Activated CD8-positive, alpha-beta memory T cell treated with anti-CD3 and anti-CD28 coated beads, Interleukin-2, amount 10 ng/mL, durations not matched to agents 7 days and 5 days (primary cell): ENCODE measurements at places on chromosomes 16 and 17.

DNA sequence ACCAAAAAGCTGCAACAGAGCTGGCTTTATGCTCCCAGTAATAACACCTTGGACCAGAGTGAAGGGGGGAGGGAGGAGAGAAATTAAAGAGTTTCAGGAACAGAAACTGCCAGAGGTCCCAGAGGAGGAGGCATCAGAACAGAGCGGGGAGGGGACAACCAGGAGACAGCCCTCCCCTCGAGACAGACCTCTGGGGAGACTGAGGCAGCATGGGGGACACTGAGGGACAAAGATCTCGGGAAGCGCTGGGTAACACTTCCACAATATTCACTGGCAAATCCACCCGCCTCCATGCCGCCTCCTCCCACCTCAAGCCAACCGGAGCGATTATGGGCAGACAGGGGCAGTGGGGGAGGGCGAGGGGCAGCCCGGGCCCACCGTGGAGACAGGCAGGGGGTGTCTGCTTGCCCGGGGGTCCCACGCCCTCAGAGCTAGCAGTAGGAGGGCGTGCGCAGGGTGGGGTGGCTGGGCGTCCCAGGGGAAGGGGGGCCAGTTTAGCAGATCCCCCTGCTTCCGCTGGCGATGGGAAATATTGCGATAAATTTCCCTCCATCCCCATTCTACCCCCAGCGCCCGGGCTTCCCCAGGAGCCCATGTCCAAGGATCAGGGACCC lies 1.2 kb downstream of the PCGF2 start:
- DNase-seq: no peak

- no peak for DNase-seq
Measured at GRCh38 chr17:82232322-82232820, 3.5 kb downstream of the SLC16A3 start.

DNA sequence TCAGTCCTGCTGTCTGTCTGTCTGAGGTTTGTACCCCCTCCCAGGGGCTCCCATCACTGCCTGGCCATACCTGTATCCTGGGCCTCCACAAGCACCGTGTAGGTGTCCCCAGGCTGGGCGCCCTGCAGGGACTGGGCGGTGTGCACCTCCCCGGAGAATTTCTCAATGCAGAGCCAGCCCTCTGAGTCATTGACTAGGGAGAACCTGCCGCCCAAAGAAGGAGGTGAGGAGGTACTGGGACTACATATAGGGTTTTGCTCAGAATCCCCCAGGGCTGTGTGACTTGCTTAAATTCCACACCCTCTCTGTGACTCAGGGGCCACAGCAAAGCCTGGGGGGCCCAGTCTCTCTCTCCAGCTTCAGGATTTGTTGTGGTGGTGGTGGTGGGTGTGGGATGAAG lies 7.6 kb downstream of the CDH16 start:
- DNase-seq: no peak

DNA sequence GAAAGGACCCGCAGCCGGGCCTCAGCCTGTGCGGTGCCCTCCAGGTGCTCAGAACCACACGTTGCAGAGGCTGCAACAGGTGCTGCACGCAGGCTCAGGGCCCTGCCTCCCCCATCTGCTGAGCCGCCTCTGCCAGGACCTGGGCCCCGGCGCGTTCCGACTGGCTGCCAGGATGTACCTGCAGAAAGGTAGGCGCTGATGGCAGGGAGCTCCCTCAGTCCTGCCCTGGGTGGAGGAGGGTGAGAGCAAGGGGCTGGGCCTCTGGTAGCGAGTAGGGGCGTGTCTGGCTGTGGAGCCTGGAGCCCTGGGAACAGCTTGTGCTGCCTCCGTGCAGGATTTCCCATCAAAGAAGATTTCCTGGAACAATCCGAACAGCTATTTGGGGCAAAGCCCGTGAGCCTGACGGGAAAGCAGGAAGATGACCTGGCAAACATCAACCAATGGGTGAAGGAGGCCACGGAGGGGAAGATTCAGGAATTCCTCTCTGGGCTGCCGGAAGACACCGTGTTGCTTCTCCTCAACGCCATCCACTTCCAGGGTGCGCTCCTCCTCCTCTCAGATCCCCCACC lies 4.4 kb downstream of the SERPINF2 start:
- no peak for DNase-seq

DNA sequence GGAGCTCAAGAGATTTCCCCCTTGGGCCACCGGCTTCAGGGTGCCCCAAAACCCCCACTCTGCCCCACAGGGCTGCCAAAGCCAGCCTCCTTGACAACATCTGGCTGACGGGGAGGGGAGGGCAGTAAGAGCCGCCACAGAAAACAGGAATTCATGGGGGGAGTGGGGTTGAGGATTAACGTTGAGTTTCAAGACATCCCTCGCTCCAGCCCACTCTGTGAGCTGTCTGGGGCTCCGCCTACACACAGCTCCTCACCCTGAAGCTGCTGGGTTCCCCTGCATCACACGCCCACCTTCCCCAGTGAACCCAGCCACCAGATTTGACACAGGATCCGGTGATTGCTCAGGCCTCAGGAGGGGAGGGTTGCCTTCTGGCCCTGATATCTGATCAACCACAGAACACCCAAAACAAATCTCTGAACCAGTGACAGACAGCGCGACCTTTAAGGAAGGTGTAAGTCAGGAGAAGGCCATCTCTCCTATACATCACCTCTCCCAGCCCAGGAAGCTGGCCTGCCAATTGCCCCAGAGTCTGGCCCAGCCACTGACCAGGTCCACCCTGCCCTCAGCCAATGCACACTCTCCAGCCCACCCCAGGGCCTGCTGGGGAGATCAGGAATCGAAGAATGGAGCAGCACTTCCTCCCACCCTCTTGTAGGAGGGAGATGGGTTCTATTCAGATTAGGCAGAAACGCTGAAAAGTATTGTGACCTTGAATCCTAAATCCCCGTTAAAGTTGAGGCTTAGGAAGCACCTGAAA lies 132.1 kb downstream of the CLEC16A start:
- DNase-seq: peak; percentile 89

GRCh38 chr17:199191-199604 lies 17.7 kb upstream of the DOC2B start:
- DNase-seq: no peak
